ENCODE measurements at places on chromosomes 1 and 21. TPM values are rescaled to one million over a fixed set of nuclear protein-coding genes. Genes with fewer than 3 reads are reported as not detected.

GRCh38 chr1:58754683-58755467, 29.0 kb downstream of the JUN start:
- peaks cover 31% of the 10 kb centered on the region for H3K4me1 ChIP-seq
- no peaks in the 10 kb centered on the region for H3K27me3 ChIP-seq
- no peaks in the 10 kb centered on the region for H3K36me3 ChIP-seq
- DNase-seq, result no peak
- H3K27ac ChIP-seq, result peak overlapping the region; percentile 77
- H3K4me3 ChIP-seq, result no peak overlapping the region

DNA sequence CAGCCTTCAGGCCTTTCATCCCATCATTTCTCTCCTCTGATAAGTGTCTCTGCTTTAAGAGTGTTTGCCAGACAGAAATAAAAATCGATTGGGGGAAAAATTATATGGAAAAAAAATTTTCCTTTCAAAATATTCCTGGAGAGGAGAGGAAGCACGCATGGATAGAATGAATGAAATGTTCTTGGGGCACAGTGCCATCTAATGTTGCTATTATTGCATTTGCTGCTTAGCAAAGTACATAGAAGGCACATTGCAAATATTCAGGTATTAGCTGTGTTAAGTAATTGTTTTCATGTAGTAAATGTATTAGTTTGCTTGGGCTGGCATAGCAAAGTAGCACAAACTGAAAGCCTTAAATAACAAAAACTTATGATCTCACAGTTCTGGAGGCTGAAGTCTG, 18.1 kb downstream of the B3GALT5 start:
- no peaks in the 10 kb centered on the region for H3K36me3 ChIP-seq
- peak overlapping the region; percentile 9 for H3K27ac ChIP-seq
- H3K27me3 ChIP-seq, result no peaks in the 10 kb centered on the region
- H3K4me3 ChIP-seq, result no peak overlapping the region

DNA sequence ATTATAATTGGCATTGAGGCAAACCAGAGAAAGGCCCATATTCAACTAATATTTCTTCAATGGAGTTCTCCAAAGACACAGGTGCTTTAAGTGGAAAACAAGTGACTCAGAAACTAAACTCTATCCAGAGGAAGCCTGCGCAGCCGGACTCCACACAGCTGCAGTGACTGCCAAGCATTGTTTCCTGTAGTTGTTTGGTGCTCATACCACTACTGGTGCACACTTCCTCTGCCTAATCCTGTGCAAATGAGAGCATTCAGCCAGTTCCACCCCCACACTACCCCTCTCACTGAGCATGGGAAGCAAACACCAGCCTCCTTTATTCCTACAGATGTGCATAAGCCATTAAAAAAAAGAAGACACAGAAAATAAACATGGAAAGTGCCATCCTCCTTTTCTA, 102.9 kb downstream of the VAV3 start:
- no peak overlapping the region for H3K4me3 ChIP-seq
- no peaks in the 10 kb centered on the region for H3K4me1 ChIP-seq
- no peaks in the 10 kb centered on the region for H3K36me3 ChIP-seq
- H3K27ac ChIP-seq, result no peak overlapping the region

Gene PTAFR
- total RNA-seq, result under 0.01 TPM

- H3K36me3 ChIP-seq, result peaks cover 23% of the 10 kb centered on the region
- H3K27me3 ChIP-seq, result no peaks in the 10 kb centered on the region
- H3K4me1 ChIP-seq, result peaks cover 24% of the 10 kb centered on the region
- peak overlapping the region; percentile 92 for H3K4me3 ChIP-seq
Measured at GRCh38 chr1:207868251-207868773, 42.6 kb downstream of the CD34 start.

DNA sequence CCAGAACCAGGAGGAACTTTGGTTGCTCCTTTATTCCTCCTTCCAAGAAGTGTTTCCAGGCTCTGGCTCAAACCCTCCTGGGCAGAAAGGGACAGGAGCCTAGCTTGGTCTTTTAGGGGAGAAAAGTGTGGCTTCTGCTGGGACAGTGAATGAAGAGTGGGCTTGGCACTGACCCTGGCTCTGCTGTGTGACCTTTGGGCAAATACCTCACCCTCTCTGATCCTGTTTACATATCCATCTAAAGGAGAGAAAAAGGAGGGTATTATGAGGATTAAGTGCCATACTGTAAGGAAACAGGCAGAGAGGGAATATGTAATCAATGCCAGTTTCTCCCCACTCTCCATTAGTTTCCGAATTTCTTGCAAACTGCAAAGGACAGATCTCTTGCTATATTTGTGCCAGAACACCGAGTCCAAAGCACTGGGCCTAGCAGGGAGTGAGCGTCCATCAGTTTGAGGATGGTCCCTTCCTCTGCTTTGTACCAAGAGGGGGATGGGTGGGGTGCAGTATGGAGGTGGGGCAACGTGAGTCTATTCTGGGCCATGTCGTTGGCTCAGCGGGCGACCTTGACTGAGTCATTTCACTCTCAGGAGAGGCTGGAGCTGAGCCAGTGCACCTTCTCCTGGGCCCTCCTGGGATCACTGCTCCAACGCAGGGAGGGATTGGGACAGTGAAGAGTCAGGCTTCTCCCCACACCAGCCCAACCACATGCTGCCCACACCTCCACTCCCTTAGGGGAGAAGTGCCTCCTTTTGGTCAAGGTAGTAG, 38.4 kb downstream of the IGSF21 start:
- H3K4me1 ChIP-seq, result peaks cover 5% of the 10 kb centered on the region
- no peak for DNase-seq
- no peak overlapping the region for H3K27ac ChIP-seq
- no peak overlapping the region for H3K4me3 ChIP-seq

Gene CELA3A
- total RNA-seq, result not detected

GRCh38 chr1:31238986-31239613, 587 bp downstream of the NKAIN1 start:
- H3K27ac ChIP-seq, result no peak overlapping the region
- DNase-seq, result peak; percentile 85
- no peaks in the 10 kb centered on the region for H3K36me3 ChIP-seq
- peaks cover 63% of the 10 kb centered on the region for H3K27me3 ChIP-seq
- no peak overlapping the region for H3K4me3 ChIP-seq

- no peak overlapping the region for H3K27ac ChIP-seq
- no peak for DNase-seq
- H3K4me3 ChIP-seq, result no peak overlapping the region
- H3K36me3 ChIP-seq, result peaks cover 65% of the 10 kb centered on the region
Measured at GRCh38 chr1:40059960-40060750, 19.6 kb downstream of the CAP1 start.

Gene LCE1B
- not detected for total RNA-seq

- no peak for DNase-seq
- H3K4me1 ChIP-seq, result no peaks in the 10 kb centered on the region
- no peaks in the 10 kb centered on the region for H3K27me3 ChIP-seq
- H3K4me3 ChIP-seq, result no peak overlapping the region
- H3K27ac ChIP-seq, result no peak overlapping the region
Measured at GRCh38 chr1:79150576-79150975, 144.0 kb upstream of the ADGRL4 start.

GRCh38 chr1:232596666-232597303, 33.1 kb downstream of the SIPA1L2 start:
- peak; percentile 54 for DNase-seq
- H3K4me3 ChIP-seq, result no peak overlapping the region
- H3K27me3 ChIP-seq, result no peaks in the 10 kb centered on the region
- H3K4me1 ChIP-seq, result no peaks in the 10 kb centered on the region

DNA sequence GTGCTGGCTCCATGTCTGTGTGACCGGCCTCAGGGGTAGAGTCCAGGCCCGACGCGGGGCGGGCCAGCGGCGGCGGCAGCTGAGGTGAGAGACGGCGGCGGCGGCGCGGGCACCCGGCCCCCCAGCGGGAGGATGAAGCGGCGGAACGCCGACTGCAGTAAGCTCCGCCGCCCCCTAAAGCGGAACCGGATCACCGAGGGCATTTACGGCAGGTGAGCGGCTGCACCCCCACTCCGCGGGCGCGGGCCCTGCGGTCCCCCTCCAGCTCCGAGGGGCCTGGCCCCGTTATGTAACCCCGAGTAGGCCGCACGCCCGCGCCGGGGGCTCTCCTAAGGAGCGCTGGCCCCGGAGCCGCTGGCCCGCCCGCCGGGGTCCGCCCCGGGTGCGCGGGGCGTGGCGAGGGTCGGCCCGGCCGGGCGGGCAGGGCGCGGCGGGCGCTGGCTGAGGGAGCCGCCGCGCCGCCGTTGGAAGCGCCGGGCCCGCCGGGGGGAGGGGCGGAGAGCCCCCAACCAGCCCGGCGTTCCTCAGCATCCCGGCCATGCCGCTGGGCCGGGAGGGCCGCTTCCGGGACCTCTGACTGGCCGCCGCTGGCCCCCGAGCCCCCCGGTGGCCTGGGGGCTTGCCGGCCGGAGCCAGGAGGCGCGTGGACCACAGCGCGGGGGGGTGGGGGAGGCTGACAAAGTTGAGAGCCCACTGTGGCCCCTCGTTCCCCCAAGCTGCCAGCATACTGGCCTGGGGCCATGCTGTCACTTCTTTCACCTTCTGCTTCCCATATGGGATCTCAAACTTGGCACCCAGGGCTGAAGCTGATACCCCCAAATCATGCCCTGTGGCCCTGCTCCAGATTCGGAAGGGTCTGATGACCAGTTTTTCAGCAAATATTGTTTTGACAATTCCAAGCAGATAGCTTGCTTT, 527 bp downstream of the MACO1 start:
- H3K27me3 ChIP-seq, result no peaks in the 10 kb centered on the region
- peak overlapping the region; percentile 49 for H3K27ac ChIP-seq
- H3K4me3 ChIP-seq, result peak overlapping the region; percentile 91
- H3K4me1 ChIP-seq, result peaks cover 39% of the 10 kb centered on the region
- DNase-seq, result no peak

Gene IQCC
- total RNA-seq, result 1.8 TPM

DNA sequence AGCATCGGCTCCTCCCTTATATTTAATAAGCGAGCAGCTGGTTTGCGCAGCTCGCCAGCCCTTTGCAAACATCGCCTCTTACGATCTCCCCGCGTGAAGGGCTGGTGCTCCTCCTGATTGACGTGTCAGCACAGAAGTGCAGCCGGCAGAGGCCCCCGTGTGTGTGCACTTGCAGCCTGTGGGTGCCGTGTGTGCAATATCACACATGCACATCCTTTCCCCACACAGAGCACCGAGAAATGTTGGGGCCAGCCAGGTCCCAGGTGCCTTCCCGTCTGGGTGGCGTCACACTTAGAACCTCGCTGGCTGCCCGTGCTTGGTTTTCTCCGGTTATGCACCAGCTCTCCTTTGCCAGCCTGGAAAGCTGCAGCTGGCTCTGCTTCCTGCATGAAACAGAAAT, 126.6 kb upstream of the AJAP1 start:
- no peak overlapping the region for H3K27ac ChIP-seq
- H3K4me3 ChIP-seq, result no peak overlapping the region
- no peaks in the 10 kb centered on the region for H3K36me3 ChIP-seq
- no peak for DNase-seq
- no peaks in the 10 kb centered on the region for H3K4me1 ChIP-seq
- H3K27me3 ChIP-seq, result no peaks in the 10 kb centered on the region

- H3K27me3 ChIP-seq, result peaks cover 32% of the 10 kb centered on the region
- H3K4me1 ChIP-seq, result peaks cover 4% of the 10 kb centered on the region
- H3K27ac ChIP-seq, result no peak overlapping the region
- DNase-seq, result no peak
- no peak overlapping the region for H3K4me3 ChIP-seq
- no peaks in the 10 kb centered on the region for H3K36me3 ChIP-seq
Measured at GRCh38 chr1:204314171-204314892, 45.4 kb downstream of the PLEKHA6 start.

- peaks cover 3% of the 10 kb centered on the region for H3K36me3 ChIP-seq
- H3K27ac ChIP-seq, result no peak overlapping the region
- no peaks in the 10 kb centered on the region for H3K27me3 ChIP-seq
- H3K4me1 ChIP-seq, result peaks cover 8% of the 10 kb centered on the region
- H3K4me3 ChIP-seq, result no peak overlapping the region
Measured at GRCh38 chr1:52400131-52400530, 4.1 kb downstream of the ORC1 start.

Gene CD2
- total RNA-seq, result not detected

- no peak overlapping the region for H3K4me3 ChIP-seq
- H3K4me1 ChIP-seq, result no peaks in the 10 kb centered on the region
- H3K36me3 ChIP-seq, result no peaks in the 10 kb centered on the region
- DNase-seq, result no peak
- H3K27me3 ChIP-seq, result no peaks in the 10 kb centered on the region
- no peak overlapping the region for H3K27ac ChIP-seq
Measured at GRCh38 chr1:169708647-169709046, 2.8 kb downstream of the SELL start.

- no peak overlapping the region for H3K4me3 ChIP-seq
- no peaks in the 10 kb centered on the region for H3K4me1 ChIP-seq
- peaks cover 44% of the 10 kb centered on the region for H3K27me3 ChIP-seq
- H3K36me3 ChIP-seq, result no peaks in the 10 kb centered on the region
- no peak for DNase-seq
Measured at GRCh38 chr1:223350361-223350908, 13.5 kb downstream of the SUSD4 start.

- H3K4me1 ChIP-seq, result peaks cover 8% of the 10 kb centered on the region
- H3K27ac ChIP-seq, result no peak overlapping the region
- no peaks in the 10 kb centered on the region for H3K27me3 ChIP-seq
- no peak for DNase-seq
Measured at GRCh38 chr1:12336413-12336812, 106.6 kb downstream of the VPS13D start.
